PC-3 (cell line): ENCODE measurements at places on chromosomes 16 and 17. TPM values are rescaled to one million over a fixed set of nuclear protein-coding genes. Genes with fewer than 3 reads are reported as not detected.

DNA sequence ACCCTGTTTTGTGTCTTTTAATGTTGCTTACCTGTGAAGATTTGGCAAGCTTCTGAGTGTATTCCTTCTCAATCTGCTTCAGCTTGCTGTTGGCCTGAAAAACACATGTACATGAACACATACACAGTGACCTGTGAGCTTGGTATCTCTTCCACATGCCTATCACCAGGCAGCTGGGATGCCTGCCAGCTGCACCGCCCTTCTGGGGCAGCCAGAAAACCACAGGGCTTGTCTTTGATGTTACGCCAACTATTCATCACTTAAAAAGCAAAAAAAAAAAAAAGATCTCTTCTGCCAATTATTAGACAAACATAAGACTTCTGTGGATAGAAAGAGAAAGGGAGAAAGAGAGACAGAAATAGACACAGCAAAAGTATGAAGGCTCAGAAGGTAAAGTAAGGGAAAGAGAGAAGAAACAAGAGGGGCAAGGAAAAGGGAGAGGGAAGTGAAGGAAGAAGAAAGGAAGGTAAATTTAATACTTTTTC is 189.2 kb upstream of the AXIN2 start:
- DNase-seq = peak; percentile 99

DNA sequence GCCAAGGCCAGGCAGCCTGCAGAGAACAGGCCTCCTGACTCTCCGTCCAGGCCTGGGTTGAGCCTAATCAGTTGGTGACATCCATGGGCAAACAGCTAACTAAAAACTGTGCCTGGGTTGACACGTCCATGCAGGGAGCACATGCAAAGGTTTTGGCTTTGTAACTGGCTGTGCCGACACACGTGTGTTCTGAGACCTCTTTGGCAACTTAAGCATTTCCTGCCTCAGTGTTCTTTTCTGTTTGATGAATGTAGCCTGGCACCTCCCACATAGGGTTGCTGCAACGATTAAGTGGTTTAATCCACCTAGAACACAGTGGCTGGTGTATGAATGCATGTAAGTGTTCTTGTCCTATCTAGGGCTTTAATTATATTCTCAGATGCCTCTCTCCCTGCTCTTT is 3.2 kb downstream of the BCO1 start:
- DNase-seq = no peak

GRCh38 chr17:42290577-42290976 is 2.3 kb downstream of the STAT5A start:
- no peak for DNase-seq

DNA sequence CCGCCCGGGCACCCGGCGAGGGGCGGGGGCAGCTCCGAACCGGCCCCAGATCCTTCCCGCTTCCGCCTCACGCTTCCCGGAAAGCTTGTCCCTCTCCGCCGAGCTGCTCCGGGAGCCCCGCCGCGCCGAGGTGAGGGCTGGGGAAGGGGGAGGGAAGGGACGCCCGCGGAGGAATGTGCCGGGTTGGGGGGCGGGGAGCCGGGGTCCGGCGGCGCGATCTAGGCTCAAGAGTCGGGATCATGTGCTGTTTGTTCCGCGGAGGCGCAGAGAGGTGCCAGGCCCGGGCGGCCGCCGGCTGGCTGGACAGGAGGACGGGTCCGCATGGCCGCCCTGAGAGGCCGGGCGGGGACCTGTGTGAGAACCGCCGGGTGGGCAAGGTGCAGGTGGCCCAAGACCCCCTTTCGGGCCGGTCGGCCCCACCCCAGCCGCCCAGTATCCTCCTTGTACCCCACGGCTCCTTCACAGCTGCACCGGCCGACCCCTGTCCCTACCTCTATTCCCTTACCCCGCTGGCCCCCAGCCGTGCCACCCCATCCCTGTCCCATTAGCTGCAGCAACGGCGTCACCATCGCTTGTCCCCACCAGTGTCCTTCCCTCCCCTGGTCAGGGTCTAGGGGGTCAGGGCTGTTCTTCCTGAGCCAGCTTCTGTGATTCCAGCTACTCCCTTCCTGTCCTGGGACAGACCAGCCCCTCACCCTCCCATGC is 429 bp downstream of the KIF1C start:
- DNase-seq = no peak

- peak; percentile 59 for DNase-seq
Observed at GRCh38 chr17:44219616-44220212, at the start of gene UBTF. Gene UBTF (minus strand): TSS chr17:44219675. CDS start chr17:44218229, 1,446 bp downstream.

The CMTM2 gene
- not detected in 2 replicates for total RNA-seq

The PRSS36 gene
- total RNA-seq = 0.51 TPM in 1 of 2 replicates, not detected in the other
